ENCODE measurements at places on chromosomes 4 and X.

GRCh38 chrX:56564164-56564885 is 898 bp downstream of the UBQLN2 start:
- peak; percentile 16 for DNase-seq

- DNase-seq: no peak
Observed at GRCh38 chrX:1609762-1610161, 5.1 kb upstream of the ASMT start.

DNA sequence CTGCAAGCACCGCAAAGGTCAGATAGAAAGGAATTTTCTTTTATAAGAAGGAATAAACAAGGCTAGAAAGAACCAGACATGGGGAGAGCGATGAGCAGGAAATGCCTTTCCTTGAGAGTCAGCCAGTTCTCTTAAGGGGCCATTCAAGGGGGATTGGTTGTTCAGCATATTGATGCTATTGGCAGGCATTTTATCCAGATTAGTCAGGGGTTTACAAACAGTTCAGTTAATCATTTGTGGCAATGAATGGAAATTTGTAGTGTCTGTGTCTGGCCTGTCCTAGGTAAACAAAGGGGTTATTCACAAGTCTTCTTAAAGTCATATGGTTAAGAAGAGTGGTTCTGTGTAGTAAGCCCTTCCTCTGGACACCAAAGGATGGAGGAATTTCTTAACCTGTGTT is 184.7 kb upstream of the FRMPD4 start:
- DNase-seq: no peak

DNA sequence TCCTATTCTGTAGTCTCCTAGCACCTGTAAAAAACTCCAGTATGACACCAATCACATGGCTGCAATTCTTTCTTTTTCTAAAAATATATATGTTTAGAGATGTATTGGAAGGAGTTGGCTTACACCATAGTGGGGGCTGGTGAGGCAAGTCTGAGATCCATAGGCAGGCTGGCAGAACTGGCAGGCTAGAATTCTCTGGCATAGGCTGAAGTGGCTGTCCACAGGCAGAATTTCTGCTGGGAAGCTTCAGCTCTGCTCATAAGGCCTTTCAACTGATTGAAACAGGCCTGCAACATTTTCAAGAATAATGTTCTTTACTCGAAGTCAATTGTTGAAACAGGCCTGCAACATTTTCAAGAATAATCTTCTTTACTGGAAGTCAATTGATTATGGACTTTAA is 37.0 kb downstream of the FGF2 start:
- peak; percentile 8 for DNase-seq

DNA sequence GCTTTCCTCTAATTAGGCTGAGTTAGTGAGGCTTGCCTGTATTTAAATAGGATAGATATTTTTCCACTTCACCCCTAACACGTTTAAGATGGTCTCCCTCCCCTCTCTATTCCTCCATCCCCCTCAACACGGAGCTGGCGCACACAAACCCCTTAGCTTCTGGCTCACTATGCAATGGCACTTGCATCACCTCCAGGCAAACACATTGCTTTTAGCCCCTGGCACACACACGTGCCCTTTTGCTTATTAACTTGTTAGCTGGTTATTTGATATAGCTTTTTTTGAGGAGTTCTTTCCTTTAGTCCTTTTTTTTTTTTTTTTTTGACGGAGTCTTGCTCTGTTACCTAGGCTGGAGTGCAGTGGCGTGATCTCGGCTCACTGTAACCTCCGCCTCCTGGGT is 94.3 kb downstream of the HDAC8 start:
- DNase-seq: no peak

- no peak for DNase-seq
Observed at GRCh38 chrX:102860235-102860634, 76.8 kb upstream of the RAB40AL start.
